ENCODE measurements at places on chromosomes 3 and 15.

GRCh38 chr15:96115642-96116041, 214.9 kb upstream of the NR2F2 start:
- no peak for DNase-seq

DNA sequence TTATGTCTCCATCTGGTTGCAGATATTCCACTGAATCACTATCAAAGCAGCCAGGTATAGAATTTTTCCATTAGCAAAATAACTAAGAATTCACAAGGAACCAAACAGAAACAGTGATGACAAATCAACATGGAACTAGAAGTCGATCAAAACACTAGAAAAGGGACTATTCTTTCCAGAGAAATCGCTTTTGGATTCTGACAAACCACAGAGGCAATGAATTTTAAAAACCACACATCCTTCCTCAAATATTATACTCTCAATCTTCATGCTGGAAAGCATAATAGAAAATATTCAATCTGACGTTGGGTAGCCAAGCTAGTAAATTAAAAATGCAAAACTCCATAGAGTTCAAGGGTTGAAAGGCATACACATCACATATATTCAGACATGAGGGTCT, 93.2 kb upstream of the PPIB start:
- no peak for DNase-seq

DNA sequence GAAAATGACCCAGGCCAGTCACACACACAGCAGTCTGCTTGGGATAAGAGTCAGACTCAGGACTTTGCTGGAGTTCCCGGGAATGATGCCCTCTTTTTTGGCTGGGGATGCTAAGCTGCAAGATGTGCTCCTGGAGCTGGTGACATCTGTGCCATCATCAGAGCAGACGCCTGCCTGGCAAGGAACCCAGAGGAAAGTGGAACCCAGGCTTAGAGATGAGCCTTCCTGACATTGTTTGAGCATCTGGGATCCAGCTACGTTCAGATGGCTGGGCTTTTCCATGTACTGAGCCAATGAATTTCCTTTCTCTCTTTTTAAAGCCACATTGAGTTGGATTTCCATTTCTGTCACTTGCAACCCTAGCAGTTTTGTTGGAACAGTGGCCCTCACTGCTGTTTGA, 53.3 kb downstream of the EBLN2 start:
- DNase-seq = no peak

DNA sequence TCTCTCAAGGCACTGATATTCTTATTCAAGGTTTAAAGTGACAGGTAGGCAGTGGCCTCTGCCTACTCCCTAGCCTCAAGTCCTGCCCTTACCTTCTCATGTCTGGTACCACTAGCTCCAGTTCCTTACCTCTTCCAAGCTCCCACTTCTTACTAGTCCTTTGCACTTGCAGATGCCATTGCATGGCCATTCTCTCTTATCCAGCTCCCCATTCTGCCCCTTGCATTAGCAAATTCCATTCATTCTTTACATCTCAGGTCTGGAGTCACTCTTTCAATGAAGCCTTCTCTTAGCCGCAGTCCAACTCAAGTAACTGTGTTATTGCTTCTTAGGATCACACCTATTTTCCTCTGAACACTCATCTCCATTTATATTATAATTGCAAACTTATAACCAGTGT, 807.1 kb downstream of the EDEM1 start:
- no peak for DNase-seq

- DNase-seq = no peak
Observed at GRCh38 chr3:171465763-171466162, 5.6 kb upstream of the TNIK start.

Measured in GM20000 (cell line).